ENCODE measurements at places on chromosomes 16 and 17.

- no peak for DNase-seq
Observed at GRCh38 chr16:79648826-79649225, 48.3 kb upstream of the MAF start.

DNA sequence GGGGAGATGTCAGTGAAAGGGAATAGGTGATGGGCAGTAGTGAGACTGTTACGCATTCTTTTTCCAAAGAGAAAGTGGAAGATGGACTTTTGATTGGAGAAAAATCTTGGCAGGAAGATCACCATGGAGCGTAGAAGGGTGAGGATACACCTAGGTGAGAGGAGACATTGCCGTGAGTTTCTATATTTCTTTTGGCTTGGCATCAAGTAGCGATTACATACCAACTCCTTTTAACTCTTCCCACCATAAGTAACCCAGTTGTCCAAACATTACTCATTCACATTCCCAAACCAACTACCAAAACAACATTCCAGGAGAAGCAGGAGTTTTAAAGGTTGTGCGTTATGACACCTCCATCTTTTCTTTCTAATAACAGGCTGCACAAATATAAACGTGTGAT is 10.7 kb upstream of the KRT28 start:
- DNase-seq = peak; percentile 7

DNA sequence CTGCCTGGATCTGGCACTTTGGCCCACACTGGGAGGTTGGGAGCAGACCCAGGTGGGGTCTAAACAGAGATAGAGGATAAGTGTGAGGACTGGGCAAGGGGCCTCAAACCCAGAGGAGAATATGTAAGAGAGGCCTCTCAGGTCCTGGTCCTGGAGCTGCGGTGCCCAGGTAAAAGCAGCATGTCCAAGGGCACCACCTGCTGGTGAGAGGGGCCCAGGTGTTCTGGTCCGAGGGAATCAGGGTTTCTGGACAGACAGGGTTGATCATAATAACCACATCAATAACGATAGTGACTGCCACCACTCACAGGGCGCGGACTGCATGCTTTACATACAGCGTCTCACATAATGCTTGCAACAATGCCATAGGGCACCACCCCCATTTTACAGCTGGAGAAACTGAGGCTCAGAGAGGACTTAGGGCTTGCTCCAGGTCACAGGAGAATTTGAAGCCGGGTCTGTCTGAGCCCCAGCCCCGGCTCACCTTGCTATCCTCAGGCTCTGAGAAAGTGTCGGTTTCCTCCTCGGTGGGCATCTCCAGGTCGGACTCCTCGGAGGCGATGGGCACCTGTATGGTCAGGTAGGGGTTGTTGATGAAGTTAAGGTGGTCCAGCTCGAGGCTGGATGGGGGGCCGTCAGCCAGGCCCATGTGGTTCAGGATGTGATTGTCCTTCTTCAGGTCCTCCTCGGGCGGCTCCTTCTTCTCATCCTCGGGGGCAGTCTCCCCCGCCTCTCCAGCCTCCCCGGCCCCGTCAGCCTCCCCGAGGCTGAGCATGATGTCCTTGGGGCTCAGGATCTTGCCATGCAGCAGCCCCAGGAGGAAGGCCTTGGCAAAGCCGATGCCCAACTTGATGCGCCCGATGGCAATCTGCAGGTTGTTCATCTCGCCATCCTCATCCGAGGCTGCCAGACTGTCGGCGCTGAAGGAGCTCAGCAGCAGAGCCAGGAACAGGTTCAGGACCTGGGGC is 19.1 kb upstream of the CD79B start:
- no peak for DNase-seq

- no peak for DNase-seq
Observed at GRCh38 chr17:45040459-45040858, 11.0 kb downstream of the DCAKD start.

DNA sequence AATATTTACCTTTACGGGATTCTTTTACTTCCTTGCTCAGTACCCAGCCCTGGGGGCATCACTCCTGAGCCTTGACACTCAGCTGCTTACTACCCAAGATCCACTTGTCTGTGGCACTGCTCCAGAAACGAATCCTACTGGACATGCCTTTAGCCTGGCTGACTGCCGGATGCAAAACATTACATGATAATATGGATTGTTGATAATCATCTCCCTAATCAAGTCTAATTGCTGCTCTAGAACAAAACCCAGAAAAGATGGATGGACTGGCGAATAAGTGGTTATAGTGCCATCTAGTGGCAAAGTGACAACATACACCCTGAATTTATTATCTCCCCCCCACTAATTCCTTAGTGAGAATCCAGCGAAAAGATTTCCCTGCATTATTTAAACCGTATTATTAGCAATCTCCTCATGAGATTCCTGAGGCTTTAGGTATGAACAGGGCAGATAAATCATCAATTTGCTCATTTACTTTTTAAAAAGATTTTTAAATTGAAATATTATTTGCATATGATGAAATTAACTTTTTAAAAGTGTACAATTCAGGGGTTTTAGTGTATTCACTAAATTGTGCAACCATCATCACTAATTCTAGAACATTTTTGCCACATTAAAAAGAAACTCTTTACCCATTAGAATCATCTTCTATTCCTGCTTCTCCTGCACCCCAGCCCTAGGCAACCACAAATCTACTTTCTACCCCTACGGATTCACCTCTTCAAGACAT is 61.6 kb downstream of the RGS9 start:
- no peak for DNase-seq

DNA sequence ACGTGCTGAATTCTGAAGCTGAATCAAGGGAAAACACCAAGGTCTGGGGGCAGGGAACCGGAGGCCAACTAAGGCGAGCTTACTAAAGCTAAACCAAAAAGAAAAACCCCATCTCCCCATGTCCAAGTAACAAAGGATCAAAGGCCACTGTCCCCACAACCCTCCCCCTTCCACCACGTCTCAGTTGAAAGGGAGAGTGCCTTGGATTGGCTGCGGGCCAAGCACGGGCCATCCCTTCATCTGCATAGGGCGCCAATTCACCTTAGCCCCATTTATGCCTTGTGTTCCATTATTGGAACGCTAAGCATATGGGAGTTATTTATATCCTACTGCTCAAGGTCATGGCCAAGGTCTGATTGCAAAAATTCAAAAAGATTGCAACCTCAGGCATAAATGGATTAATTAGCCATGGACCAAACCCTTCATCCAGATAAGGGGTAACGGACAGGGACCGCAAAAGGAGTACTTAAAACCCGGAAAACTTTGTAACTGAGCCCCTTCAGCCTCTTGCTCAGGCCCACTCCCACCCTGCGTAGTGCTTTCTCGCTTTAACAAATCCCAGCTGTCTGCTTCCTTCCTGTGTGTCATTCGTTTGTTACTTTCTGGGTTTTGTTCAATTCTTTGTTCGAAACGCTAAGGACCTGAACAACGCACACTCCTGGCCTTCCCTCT is 740 bp upstream of the ATP6V0D1 start:
- DNase-seq = no peak

Data from AG04450 (cell line).